ENCODE measurements at places on chromosomes 1 and 21.

DNA sequence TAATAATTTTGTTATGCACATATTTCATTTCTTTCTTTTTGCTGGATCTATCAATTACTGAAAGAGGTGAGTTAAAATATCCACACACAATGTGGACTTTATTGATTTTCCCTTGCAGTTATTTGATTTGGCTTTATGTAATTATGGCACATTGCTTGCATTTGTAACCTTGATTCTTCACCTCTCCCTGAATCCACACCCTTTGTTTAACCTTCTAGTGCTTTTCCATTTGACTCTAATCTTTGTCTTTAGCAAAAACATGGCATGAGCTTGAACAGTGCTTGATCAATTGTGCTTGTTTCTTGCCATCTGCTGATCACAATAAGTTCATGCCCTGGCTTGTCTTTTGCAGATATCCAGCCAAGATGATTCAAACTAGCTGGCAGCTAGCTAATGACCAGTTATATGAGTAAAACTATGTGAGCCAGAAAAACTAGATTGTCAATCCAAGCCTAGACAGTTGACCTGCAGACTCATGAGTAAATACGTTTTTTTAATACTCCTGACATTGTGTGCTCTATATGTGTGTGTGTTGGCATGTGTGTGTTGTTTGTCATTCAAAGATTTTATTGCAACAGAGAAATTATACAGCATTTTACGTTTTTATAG lies 899.2 kb downstream of the NCAM2 start:
- peak; percentile 35 for DNase-seq

- no peak for DNase-seq
Observed at GRCh38 chr1:226730071-226730470, 9.0 kb downstream of the ITPKB start.

DNA sequence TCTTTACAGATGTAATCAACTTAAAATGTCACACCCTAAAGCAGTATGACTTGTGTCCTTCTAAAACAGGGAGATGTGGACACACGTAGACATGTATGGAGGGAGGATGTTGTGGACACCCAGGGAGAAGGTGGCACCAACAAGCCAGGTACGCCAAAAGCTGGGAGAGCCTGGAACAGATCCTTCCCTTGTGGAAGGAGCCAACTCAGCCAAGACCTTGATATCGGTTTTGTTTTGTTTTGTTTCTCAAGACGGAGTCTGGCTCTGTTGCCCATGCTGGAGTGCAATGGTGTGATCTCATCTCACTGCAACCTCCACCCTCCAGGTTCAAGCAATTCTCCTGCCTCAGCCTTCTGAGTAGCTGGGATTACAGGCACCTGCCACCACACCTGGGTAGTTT lies 45.6 kb downstream of the CHAF1B start:
- DNase-seq = no peak

GRCh38 chr21:41142051-41142795 lies 25.7 kb upstream of the BACE2 start:
- DNase-seq = peak; percentile 97

DNA sequence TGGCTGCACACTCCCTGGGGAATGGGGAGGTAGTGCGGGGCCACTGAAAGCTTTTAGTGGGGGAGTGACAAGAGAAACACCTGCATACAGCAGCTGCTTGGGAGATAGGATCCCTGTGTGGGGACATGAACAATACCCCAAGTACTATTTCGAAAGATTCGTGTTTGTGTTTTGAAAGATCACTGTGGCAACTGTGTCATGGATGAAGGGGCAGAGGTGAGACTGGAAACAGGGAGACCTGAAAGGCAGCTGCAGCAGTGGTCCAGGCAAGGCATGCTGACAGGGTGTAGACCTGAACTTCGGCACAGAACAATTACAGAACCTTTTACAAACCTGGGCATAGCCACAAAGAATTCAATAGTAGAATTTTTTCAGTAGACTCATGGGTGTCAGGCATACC lies 32.9 kb downstream of the TENT5C start:
- no peak for DNase-seq
